ENCODE measurements at places on chromosomes 7 and 10.
A peak's percentile ranks its signal among the peaks of the same experiment; 100 is the strongest.

DNA sequence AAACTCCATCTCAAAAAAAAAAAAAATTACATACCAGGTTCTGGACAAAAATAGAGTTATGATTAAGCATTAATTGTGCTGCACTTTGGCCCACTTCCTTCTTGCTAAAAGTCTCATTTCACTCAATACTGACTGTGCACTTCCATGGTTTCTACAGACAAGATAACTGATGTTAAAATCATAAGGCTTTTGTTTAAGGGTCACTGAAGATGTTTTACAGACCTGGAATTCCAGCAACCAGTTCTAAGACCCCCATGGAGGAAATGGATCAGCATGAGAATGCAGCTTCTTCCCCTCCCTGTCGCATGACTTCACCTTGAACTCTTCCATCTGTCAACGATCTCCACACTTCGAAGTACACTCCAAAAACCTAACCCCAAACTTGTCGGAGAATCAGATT is 1191.8 kb upstream of the AUTS2 start:
- no peak for DNase-seq

- no peak for DNase-seq
These were observed 181.4 kb downstream of the CXCL12 start for GRCh38 chr10:44203535-44203934.

- DNase-seq, result no peak
These were observed 90.4 kb downstream of the SVOPL start for GRCh38 chr7:138610671-138611170.

- DNase-seq, result peak; percentile 48
These were observed 20.1 kb upstream of the OR6B1 start for GRCh38 chr7:143979998-143980397.
